ENCODE measurements at places on chromosomes 13 and 19.
A peak's percentile ranks its signal among the peaks of the same experiment; 100 is the strongest.

- H3K27ac ChIP-seq = peak overlapping the region; percentile 100
- H3K36me3 ChIP-seq = peaks cover 43% of the 10 kb centered on the region
- no peaks in the 10 kb centered on the region for H3K27me3 ChIP-seq
Observed at GRCh38 chr19:48967346-48968178, 2.5 kb downstream of the FTL start.

DNA sequence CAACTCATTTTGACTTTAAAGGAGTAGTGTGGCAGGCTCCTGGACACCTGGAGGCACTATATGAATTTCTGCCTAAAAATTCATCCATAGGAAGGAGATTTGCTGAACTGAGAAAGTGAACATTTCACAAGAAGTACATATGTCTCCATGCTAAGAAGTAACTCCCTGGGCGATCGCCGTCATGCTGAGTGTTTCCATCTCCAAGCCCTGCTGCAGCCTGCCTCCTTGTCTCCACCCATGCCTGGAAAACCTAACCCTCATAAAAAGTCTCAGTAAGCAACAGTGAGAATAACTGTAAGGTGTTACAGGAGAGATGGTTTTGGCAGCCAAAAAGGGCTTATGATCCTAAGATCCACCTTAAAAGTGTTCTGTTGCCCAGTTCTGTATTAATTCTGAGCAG is 251.3 kb downstream of the SHISA2 start:
- no peaks in the 10 kb centered on the region for H3K27me3 ChIP-seq
- no peak overlapping the region for H3K4me3 ChIP-seq
- no peaks in the 10 kb centered on the region for H3K4me1 ChIP-seq
- H3K36me3 ChIP-seq = no peaks in the 10 kb centered on the region
- no peak overlapping the region for H3K27ac ChIP-seq

DNA sequence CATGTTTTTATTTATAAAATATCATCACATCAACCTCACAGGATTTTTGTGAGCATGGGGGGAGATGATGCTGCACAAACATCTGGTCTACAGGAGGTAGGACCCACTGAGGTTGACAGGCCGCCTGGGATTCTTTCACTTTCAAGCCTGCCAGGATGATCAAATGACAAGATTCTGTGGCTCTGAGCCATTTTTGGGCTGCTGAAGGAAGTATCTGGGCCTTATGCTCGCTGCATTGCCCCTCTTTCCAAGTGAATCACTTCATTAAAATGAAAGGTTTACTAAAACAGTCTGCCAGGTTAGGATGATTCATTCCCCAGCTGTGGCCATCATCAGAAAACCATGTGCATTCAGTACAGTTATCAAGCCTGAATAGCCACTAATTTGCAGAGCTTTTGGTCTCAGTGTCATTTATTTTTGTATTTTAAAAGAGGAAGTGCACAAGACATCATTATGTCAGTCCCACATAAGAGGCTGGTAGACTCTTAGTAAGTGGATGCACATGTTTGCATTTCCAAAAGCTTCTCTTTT is 34.4 kb downstream of the STARD13 start:
- ATAC-seq = peak; percentile 50
- no peaks in the 10 kb centered on the region for H3K36me3 ChIP-seq
- H3K4me1 ChIP-seq = no peaks in the 10 kb centered on the region
- H3K27me3 ChIP-seq = peaks cover 8% of the 10 kb centered on the region

DNA sequence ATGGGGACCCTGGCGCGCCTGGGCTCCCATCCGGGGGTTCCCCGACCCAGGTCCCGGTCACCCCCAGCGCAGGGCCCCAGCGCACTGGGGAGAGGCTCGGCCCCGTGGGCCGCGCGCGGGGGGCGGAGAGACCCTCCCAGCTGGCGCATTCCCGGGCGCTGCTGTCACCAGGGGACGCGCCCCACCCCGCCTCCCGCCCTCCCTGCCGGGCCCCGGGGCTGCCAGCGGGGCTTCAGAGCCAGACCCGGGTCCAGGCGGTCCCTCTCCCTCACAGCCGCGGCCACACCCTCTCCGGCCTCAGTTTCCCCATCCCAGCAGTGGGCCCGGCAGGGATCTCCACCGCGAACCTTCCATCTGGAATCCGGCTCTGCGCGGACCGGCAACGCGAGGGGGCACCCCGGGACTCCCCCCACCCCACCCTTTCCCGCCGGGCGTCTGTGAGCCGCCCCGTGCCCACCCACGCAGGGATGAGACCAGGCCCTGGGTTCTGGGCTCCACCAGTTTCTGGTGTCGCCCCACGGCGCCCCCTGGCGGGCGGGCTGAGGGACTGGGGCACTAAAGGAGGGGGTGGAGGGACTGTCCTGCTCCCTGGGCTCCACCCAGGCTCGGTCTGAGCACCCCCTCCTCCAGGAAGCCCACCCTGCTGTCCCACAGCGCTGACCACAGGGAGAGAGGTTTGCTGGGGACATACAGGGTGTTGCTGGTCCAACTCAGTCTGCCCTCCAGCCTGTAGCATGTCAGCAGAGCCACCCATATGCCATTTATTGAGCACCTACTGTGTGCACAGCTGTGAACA is 878 bp upstream of the ADAMTSL5 start:
- ATAC-seq = peak; percentile 38
- H3K4me1 ChIP-seq = peaks cover 6% of the 10 kb centered on the region
- peaks cover 87% of the 10 kb centered on the region for H3K27me3 ChIP-seq
- no peaks in the 10 kb centered on the region for H3K36me3 ChIP-seq

- peaks cover 7% of the 10 kb centered on the region for H3K36me3 ChIP-seq
- ATAC-seq = no peak
- peaks cover 19% of the 10 kb centered on the region for H3K4me1 ChIP-seq
- no peak overlapping the region for H3K27ac ChIP-seq
- H3K4me3 ChIP-seq = no peak overlapping the region
Observed at GRCh38 chr19:35870798-35871197, 2.4 kb downstream of the APLP1 start.

DNA sequence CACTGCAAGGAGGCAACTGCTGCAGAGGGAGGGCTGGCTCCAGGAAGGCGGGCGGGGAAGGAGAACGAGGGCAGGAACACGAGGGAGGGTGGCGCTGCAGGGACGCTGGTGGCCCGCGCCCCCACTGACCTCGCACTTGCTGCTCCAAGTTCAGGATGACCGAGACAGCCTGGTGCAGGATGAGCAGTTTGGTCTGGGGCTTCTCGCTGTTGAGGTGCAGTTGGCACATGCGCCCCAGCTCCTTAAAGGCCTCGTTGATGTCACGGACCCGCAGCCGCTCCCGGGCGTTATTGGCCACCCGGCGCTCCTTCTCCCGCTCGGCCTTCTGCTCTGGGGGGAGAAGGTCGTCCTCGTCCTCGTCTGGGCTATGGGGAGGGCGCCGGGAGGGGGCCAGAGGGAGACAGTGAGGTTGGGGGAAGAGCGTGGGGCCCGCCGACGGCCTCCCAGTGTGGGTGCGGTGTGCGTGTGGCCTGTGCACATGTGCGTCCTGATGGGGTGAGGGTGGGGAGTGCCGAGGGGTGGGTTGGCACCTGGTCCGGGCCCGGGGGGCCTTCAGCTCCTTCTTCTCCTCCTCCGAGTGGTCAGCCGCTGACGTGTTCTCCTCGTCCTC is 10.0 kb upstream of the UQCR11 start:
- peaks cover 58% of the 10 kb centered on the region for H3K4me1 ChIP-seq
- no peaks in the 10 kb centered on the region for H3K27me3 ChIP-seq
- no peak for ATAC-seq
- H3K27ac ChIP-seq = no peak overlapping the region
- no peak overlapping the region for H3K4me3 ChIP-seq

- H3K4me1 ChIP-seq = peaks cover 93% of the 10 kb centered on the region
- no peaks in the 10 kb centered on the region for H3K27me3 ChIP-seq
- H3K36me3 ChIP-seq = peaks cover 62% of the 10 kb centered on the region
Observed at GRCh38 chr19:2044709-2045500, 6.1 kb downstream of the MKNK2 start.

- peaks cover 79% of the 10 kb centered on the region for H3K4me1 ChIP-seq
- H3K27me3 ChIP-seq = no peaks in the 10 kb centered on the region
- H3K4me3 ChIP-seq = peak overlapping the region; percentile 95
- no peak for ATAC-seq
- peak overlapping the region; percentile 95 for H3K27ac ChIP-seq
Observed at GRCh38 chr19:8210421-8211101, 1.4 kb downstream of the CERS4 start.

GRCh38 chr13:101267656-101268055 is 148.7 kb downstream of the NALCN start:
- no peak overlapping the region for H3K27ac ChIP-seq
- no peak overlapping the region for H3K4me3 ChIP-seq
- no peaks in the 10 kb centered on the region for H3K4me1 ChIP-seq

GRCh38 chr13:41468631-41469030 is 11.3 kb downstream of the RGCC start:
- peaks cover 29% of the 10 kb centered on the region for H3K4me1 ChIP-seq
- no peak overlapping the region for H3K4me3 ChIP-seq
- H3K36me3 ChIP-seq = peaks cover 16% of the 10 kb centered on the region
- no peak for ATAC-seq
- H3K27me3 ChIP-seq = no peaks in the 10 kb centered on the region

DNA sequence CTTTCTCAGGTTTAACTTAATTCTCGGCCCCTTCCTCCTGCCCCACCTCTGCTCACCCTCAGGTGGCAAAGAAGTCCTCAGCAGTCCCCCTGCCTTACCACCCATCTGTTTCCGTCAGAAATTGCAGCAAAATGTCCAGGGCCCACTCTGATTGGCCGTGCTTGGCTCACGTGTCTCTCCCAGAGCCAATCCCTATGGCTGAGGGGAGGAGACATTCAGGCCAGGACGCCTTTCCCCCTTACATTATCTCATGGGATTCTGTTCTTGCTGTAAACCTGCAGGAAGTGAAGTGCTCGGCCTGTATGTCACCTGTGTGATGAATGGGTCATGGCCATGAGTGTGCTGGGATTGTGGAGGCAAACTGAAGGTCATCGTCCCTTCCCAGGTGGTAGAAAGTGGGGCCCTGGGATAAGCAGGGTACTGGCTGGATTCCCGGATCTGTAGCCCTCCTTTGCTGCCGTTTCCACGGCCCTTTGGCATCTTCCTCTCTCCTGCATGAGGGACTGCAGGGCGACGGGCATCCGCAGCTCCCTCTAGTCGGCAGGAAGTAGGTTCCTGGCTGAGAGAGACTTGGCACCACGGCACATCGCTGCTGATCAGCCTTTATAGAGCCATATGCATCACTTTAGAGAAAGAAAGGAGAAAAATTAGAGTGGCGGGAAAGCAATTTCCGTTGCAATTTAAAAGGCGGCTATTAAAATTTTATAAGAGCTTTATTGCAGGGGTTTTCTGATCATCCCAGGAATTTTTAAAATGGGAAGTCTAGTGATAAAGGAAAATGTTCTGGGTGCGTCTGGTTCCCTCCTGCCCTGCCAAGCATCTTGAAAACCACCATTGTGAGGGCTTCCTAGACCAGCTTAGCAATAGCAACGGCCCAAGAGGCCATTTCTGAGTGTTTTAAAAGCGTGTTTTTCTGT is 118.2 kb downstream of the SIPA1L3 start:
- H3K4me1 ChIP-seq = peaks cover 83% of the 10 kb centered on the region
- no peak for ATAC-seq
- no peak overlapping the region for H3K4me3 ChIP-seq
- peaks cover 25% of the 10 kb centered on the region for H3K36me3 ChIP-seq
- H3K27me3 ChIP-seq = no peaks in the 10 kb centered on the region
- peak overlapping the region; percentile 76 for H3K27ac ChIP-seq

DNA sequence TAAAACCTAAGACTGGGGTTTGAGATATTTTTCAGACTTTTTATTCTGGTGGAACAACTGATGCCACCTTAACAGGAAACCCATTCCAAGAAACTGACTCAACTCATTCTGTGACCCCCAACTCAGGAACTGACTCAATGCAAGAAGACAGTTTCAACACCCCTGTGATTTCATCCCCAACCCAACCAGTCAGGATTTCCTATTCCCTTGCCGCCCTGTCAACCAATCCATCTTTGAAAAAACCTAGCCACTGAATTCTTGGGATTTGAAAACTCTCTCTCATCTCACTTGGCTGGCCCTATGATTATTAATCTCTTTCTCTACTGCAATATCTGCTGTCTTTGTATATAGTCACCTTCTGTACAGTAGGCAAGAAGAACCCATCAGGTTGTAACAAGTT is 1211.9 kb upstream of the ATXN8OS start:
- no peaks in the 10 kb centered on the region for H3K36me3 ChIP-seq
- H3K27me3 ChIP-seq = no peaks in the 10 kb centered on the region
- peaks cover 6% of the 10 kb centered on the region for H3K4me1 ChIP-seq
- H3K27ac ChIP-seq = no peak overlapping the region

DNA sequence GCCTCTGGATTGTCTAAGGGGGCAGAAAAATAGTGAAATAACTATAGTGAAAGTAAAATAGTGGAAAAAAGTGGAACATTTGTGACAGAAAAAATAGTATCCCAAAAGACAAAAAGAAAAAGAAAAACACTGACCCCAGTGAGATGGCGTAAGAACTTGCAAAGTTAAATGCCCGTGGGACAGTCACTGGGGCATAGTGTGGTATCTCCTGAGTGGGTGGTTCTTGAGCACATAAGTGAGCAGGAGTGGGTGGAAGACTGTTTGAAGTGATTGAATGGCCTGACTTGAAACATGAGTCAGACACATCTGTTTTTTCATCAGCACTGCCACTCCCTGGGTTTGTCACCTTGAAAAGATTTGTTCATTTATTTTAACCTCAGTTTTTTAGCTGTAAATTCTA is 2.5 kb downstream of the ZNF430 start:
- H3K27me3 ChIP-seq = no peaks in the 10 kb centered on the region
- H3K36me3 ChIP-seq = peaks cover 60% of the 10 kb centered on the region
- H3K27ac ChIP-seq = peak overlapping the region; percentile 100
- ATAC-seq = peak; percentile 47

DNA sequence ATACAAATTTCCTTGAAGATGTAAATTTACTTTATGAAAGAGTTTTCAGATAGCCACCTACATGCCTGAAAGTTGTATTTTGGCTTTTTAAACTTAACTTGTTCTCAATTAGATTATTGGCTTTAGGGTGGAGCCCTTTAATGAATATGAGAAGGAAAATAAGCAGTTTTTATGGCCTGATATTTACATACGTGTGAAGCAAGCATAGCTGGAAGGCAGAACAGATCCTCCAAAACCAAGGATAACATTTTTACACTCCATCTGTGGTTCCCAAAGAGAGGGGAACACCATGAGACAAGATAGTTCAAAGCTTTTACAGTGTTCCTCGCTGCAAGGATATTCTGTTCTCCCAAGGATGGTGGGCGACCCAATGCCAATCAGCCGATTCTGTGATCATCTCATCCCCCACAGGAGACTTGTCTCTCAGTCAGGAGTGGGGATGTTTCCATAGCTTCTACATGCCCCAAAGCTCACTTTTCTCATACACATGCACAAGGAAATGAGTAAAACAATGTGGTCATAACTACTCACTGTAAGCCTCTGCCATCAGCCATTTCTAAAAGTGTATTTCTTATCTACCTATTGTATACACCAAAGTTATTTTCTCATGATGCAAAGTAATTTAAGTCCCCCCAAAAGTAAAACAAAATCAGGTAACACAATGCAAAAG is 24.6 kb upstream of the KBTBD6 start:
- H3K27me3 ChIP-seq = no peaks in the 10 kb centered on the region
- ATAC-seq = no peak
- no peak overlapping the region for H3K27ac ChIP-seq
- no peaks in the 10 kb centered on the region for H3K4me1 ChIP-seq
- H3K4me3 ChIP-seq = no peak overlapping the region

GRCh38 chr13:29905845-29906244 is 55.4 kb upstream of the UBL3 start:
- peaks cover 6% of the 10 kb centered on the region for H3K4me1 ChIP-seq
- peaks cover 29% of the 10 kb centered on the region for H3K27me3 ChIP-seq
- no peak for ATAC-seq

GRCh38 chr19:45499196-45500180 is 1.2 kb downstream of the PPM1N start:
- H3K27ac ChIP-seq = no peak overlapping the region
- H3K4me1 ChIP-seq = peaks cover 68% of the 10 kb centered on the region
- ATAC-seq = peak; percentile 3
- peaks cover 14% of the 10 kb centered on the region for H3K27me3 ChIP-seq
- H3K4me3 ChIP-seq = peak overlapping the region; percentile 78
- peaks cover 6% of the 10 kb centered on the region for H3K36me3 ChIP-seq
